ENCODE measurements at places on chromosomes 13 and 19.

- DNase-seq = no peak
These were observed 31.7 kb downstream of the INSR start for GRCh38 chr19:7262470-7262869.

- no peak for DNase-seq
These were observed 31.2 kb downstream of the CBY2 start for GRCh38 chr13:45733361-45733760.

DNA sequence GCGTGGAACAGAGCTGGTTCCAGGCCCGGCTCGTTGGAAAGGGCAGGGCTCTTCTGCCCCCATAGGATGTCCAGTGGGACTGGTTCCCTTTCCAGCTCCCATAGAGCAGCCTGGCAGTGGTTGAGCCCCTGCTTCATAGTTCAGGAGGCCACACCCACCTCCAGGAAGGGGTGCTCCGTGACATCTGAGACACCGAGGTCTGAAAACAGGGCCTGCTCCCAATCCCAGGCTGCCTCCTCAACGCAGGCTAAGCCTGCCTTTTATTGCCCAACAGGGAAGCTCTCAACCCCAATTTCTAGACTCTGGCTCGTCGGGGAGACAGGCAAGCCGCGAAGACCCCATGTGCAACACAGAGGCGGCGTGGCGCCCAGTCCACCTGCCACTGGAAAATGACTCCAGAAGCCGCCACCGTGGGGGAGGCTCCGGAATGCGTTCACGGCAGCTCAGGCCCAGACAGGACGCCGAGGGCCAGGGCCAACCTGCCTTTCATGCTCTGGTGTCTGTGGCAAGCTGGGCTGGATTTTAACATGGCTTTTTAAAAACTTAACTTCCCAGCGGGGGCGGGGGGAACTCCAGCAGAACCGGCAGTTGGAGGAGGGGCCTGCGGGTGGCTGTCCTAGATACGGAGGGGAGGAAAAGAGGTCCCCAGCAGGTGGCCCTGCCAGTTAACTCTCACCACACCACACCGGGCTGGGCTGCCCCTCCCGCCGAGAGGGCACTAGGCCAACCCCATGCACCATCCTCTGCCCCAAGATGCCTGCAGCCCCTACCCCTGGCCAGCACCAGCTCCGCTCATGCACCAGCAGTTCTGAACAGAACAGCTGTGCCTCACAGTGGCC is 17.9 kb upstream of the TINCR start:
- DNase-seq = no peak

GRCh38 chr19:3098515-3099346 is 4.6 kb downstream of the GNA11 start:
- DNase-seq = no peak
